ENCODE measurements at places on chromosomes 16 and 17.

DNA sequence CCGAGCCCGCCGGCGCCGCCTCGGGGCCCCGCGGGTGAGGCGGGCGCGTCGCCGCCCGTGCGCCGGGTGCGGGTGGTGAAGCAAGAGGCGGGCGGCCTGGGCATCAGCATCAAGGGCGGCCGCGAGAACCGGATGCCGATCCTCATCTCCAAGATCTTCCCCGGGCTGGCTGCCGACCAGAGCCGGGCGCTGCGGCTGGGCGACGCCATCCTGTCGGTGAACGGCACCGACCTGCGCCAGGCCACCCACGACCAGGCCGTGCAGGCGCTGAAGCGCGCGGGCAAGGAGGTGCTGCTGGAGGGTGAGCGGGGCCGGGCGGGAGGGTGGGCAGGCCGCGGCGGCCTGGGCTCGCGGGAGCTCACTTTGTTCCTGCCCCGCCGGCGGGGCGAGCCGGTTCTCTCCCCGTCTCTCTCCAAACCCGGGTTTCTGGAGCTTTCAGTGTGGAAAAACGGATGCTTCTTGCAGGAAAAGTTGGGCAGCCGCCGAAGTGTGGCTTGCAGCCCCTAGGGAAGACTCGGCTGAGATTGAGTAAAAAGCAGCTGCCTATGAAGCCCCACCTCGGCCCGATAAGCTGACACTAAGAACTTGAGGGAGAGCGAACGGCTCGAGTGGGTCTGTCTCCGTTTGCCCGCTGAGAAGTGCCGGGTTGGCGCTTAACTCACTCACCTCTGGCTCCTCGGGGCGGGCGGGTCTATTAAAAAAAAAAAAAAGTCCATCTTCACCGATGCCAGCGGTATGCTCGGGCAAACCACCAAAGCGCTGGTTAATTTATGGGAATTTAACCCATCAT, 677 bp downstream of the SNTB2 start:
- no peaks in the 10 kb centered on the region for H3K36me3 ChIP-seq
- H3K27ac ChIP-seq, result peak overlapping the region; percentile 77
- H3K27me3 ChIP-seq, result no peaks in the 10 kb centered on the region
- DNase-seq, result no peak

DNA sequence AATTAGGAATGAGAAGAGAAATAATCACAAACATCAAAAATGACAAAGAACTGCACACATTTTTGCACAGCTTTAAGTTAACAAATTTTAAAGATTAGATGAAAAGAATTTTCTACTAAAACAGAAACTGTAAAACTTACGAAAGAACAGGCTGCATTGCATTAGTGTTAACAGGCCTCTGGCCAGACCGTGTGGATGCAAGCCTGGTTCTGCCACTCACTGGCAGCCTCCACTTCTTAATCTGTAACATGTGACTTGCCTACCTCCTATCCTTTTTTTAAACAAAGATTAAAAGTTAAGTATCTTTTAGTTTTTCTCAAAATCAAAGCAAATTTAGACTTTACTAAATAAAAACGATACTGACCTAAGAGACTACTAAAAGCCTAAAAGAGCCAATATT, 37.5 kb downstream of the CREBBP start:
- DNase-seq, result no peak
- no peak overlapping the region for H3K27ac ChIP-seq
- H3K36me3 ChIP-seq, result 0 out of 2 replicates have a peak, but pooled peaks cover under 1% of the 10 kb centered on the region
- H3K27me3 ChIP-seq, result no peaks in the 10 kb centered on the region

GRCh38 chr16:7967996-7968509, 622.3 kb downstream of the TMEM114 start:
- no peak for DNase-seq
- H3K36me3 ChIP-seq, result no peaks in the 10 kb centered on the region
- H3K4me3 ChIP-seq, result no peak overlapping the region
- no peaks in the 10 kb centered on the region for H3K4me1 ChIP-seq
- no peaks in the 10 kb centered on the region for H3K27me3 ChIP-seq

DNA sequence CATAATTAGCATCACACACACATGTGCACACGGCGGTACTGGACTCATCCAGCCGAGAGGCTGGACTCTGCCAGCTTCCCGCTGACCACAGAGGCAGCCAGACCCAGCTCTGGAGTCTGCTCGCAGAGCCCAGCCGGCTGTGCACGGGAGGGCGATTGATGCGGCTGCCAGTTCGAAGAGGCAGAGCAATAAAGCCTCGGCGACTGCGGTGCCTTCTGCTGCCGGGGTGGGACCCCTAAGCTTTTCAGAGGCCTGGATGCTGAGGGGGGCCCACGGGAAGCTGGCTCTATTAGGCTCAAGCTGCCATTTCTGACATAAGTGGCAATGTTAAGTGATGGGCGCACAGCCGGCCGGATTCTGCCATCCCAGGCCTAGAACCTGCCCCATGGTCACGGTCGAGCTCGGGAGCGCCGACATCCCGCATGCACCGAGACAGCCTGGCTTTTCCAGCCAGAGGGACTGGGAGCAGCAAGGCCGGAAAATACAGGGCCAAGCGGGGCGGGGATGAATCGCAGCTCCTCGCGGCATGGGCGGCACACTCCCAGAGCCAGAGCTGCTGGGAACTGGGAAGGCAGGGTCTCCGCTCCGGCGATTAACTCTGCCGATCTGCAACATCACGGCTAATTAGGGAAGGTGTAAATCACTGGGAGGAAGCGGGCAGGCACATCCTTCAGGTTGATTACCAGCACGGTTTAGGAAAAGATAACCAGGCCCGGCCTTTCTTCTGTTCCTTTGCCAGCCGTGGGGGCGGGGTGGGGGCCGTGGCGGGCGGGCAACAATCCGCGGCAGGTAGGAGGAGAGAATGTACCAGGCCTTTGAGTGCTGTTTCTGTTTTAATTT, 57.7 kb downstream of the TBC1D16 start:
- H3K27ac ChIP-seq, result no peak overlapping the region
- no peak overlapping the region for H3K4me3 ChIP-seq
- peak; percentile 58 for DNase-seq
- H3K27me3 ChIP-seq, result no peaks in the 10 kb centered on the region
- H3K36me3 ChIP-seq, result no peaks in the 10 kb centered on the region

GRCh38 chr16:87921236-87921773, 15.0 kb downstream of the CA5A start:
- peaks cover 4% of the 10 kb centered on the region for H3K4me1 ChIP-seq
- no peaks in the 10 kb centered on the region for H3K36me3 ChIP-seq
- no peak overlapping the region for H3K4me3 ChIP-seq
- H3K27me3 ChIP-seq, result no peaks in the 10 kb centered on the region
- no peak overlapping the region for H3K27ac ChIP-seq

DNA sequence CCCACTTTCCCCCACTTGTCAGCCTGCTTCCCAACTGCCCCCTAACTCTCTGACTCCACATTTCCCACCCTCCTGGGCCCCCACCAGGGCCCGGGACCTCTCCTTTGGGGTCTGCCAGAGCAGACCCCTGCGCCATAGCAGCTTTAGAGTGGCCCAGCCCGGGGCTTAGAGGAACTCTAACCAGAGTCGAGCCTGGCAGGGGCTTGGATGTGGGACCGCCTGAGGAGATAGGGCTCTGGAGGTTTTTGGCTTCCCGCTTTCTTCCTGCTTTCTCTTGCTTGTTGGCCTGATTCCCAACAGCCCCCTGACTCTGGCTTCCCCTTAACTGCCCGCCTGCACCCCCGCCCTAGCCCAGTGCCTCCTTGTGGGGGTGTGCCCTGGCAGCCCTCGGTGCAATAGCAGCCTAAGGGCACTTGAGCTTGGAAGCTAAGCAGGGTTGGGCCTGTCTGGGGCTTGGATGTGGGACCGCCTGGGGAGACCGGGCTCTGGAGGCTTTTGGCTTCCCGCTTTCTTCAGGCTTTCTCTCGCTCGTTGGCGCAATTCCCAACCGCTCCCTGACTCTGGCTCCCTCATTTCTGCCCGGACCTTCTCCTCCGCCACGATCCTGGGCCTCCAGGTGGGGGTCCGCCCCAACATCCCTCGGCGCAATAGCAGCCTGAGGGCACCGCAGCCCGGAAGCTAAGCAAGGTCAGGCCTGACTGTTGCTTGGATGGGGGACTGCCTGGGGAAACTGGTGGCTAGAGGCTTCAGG, 2292.0 kb downstream of the TP53TG3F start:
- H3K4me1 ChIP-seq, result no peaks in the 10 kb centered on the region
- no peak overlapping the region for H3K27ac ChIP-seq
- H3K27me3 ChIP-seq, result no peaks in the 10 kb centered on the region
- H3K36me3 ChIP-seq, result no peaks in the 10 kb centered on the region

GRCh38 chr16:54144572-54144947, 142.0 kb downstream of the IRX3 start:
- no peaks in the 10 kb centered on the region for H3K36me3 ChIP-seq
- H3K27me3 ChIP-seq, result no peaks in the 10 kb centered on the region
- no peak overlapping the region for H3K4me3 ChIP-seq
- DNase-seq, result no peak

GRCh38 chr17:40330850-40331470, 22.0 kb downstream of the RARA start:
- H3K4me1 ChIP-seq, result peaks cover 34% of the 10 kb centered on the region
- H3K27ac ChIP-seq, result peak overlapping the region; percentile 1
- no peak overlapping the region for H3K4me3 ChIP-seq
- peaks cover 34% of the 10 kb centered on the region for H3K36me3 ChIP-seq

DNA sequence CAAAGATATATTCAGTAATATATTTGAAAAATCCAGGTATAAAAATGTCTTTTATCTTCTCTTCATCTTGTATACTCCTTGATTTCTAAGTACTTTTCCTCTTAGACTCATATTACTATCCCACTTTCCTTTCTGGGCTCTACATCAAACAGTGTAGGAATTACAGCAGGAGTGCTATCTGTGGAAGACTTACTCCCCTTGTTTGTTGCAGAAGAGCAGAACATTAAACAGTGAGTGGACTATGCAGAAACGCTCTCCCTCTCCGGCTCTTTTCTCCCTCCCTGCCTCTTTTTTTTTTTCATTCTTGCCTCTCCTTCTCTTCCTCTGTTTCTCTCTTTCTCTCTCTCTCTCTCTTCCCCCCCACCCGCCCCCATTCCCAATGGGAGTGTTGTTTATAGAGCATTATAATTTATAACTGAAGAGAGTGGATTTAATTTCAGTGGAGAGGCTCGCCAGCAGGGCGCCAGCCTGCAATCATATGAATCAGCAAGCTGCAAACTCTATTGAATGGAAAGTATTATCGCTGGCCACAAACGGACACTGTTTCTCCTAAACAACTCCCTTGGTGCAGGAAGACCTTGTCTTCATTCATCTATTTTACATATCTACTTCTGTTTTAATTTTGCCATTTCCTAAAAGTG, 242.3 kb upstream of the TBX2 start:
- H3K27ac ChIP-seq, result no peak overlapping the region
- no peak overlapping the region for H3K4me3 ChIP-seq
- H3K4me1 ChIP-seq, result peaks cover 2% of the 10 kb centered on the region
- no peaks in the 10 kb centered on the region for H3K36me3 ChIP-seq

GRCh38 chr16:85610059-85610445, 3.1 kb upstream of the GSE1 start:
- peak overlapping the region; percentile 91 for H3K27ac ChIP-seq
- no peak overlapping the region for H3K4me3 ChIP-seq
- no peaks in the 10 kb centered on the region for H3K27me3 ChIP-seq
- H3K36me3 ChIP-seq, result no peaks in the 10 kb centered on the region
- H3K4me1 ChIP-seq, result peaks cover 6% of the 10 kb centered on the region

GRCh38 chr16:23863511-23864422, 28.0 kb downstream of the PRKCB start:
- no peak overlapping the region for H3K4me3 ChIP-seq
- peaks cover 13% of the 10 kb centered on the region for H3K27me3 ChIP-seq
- DNase-seq, result no peak
- H3K4me1 ChIP-seq, result no peaks in the 10 kb centered on the region
- H3K36me3 ChIP-seq, result no peaks in the 10 kb centered on the region
- H3K27ac ChIP-seq, result no peak overlapping the region

- H3K27me3 ChIP-seq, result no peaks in the 10 kb centered on the region
- no peaks in the 10 kb centered on the region for H3K36me3 ChIP-seq
- no peak overlapping the region for H3K27ac ChIP-seq
- no peak overlapping the region for H3K4me3 ChIP-seq
Observed at GRCh38 chr17:73855720-73856333, 211.6 kb upstream of the SDK2 start.

DNA sequence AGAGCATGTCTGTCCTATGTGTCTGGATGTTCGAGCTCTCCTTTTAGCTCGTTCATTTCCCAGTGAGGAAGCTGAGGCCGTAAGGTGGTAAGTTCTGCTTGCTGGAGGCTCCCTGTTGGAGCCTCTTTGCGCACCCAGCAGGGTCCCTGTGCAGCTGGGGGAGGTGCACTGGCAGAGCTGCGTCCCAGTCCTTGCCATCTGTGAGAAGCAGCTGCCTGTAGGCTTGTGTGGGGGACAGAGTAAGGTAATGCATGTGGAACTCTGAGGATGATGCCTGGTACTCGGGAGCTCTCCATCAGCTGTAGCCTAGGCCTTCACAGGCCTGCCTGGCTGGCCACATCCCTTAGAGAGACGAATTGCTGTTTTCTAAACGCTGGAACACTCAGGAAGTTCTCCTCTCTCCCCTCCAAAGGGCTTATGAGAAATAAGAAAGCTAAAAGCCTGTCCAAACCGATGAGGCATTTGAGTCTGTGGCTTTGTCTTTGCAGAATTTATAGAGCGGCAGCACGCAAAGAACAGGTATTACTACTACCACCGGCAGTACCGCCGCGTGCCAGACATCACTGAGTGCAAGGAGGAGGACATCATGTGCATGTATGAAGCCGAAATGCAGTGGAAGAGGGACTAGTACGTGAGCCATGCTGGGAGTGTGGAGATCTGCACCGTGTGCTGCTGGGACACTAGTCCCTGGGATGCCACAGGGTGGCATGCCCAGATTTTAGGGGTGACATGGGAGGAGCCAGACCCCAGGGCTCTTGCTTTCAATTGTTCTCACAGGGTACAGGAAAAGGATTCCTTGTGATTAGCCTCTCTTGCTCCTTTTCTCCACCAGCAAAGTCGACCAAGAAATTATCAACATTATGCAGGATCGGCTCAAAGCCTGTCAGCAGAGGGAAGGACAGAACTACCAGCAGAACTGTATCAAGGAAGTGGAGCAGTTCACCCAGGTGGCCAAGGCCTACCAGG, 1.6 kb downstream of the NDUFB10 start:
- H3K4me3 ChIP-seq, result peak overlapping the region; percentile 58
- peak; percentile 65 for DNase-seq
- peaks cover 38% of the 10 kb centered on the region for H3K36me3 ChIP-seq
- no peaks in the 10 kb centered on the region for H3K27me3 ChIP-seq
- H3K27ac ChIP-seq, result peak overlapping the region; percentile 93
- H3K4me1 ChIP-seq, result peaks cover 14% of the 10 kb centered on the region
